ENCODE measurements at places on chromosomes 2 and 18. TPM values are rescaled to one million over a fixed set of nuclear protein-coding genes. Genes with fewer than 3 reads are reported as not detected.

Gene SKOR2
- not detected for total RNA-seq

Gene FAM210A
- 22.0 TPM for total RNA-seq

Gene CD8A
- not detected for total RNA-seq

Gene TEX44
- total RNA-seq = not detected

Gene CLEC4F
- not detected for total RNA-seq

Gene SRBD1
- total RNA-seq = 27.9 TPM

Gene AQP12A
- not detected for total RNA-seq

Gene C2orf15
- not detected for total RNA-seq

Gene IL18R1
- 0.66 TPM for total RNA-seq

Gene TMEM200C
- under 0.01 TPM for total RNA-seq

Gene SEMA4C
- 27.5 TPM for total RNA-seq

Gene LOXL3
- 53.9 TPM for total RNA-seq

Gene ADAM23
- total RNA-seq = 10.6 TPM

Gene FAM124B
- 0.44 TPM for total RNA-seq

Gene MC5R
- not detected for total RNA-seq

Gene MAPK4
- total RNA-seq = not detected

Gene PLGLB1
- 1.5 TPM for total RNA-seq

Gene POTEJ
- total RNA-seq = not detected

Gene HTR2B
- total RNA-seq = 9.8 TPM

Gene PAX8
- total RNA-seq = 1.5 TPM

Gene ACTG2
- total RNA-seq = 4.1 TPM

Gene DQX1
- total RNA-seq = under 0.01 TPM

Gene CYS1
- total RNA-seq = 7.3 TPM

Gene ATP6V1C2
- not detected for total RNA-seq

Gene SLC16A14
- 2.6 TPM for total RNA-seq

Gene BMP10
- total RNA-seq = not detected

Gene CYP27C1
- total RNA-seq = under 0.01 TPM

Gene NDC80
- total RNA-seq = 1.7 TPM

Gene CEBPZOS
- total RNA-seq = 21.8 TPM

Gene HOXD9
- 0.17 TPM for total RNA-seq

Gene PLB1
- total RNA-seq = 2.0 TPM

Gene TBR1
- not detected for total RNA-seq

Gene SOWAHC
- 8.6 TPM for total RNA-seq

Gene SERPINB13
- total RNA-seq = not detected

Gene NAT8
- not detected for total RNA-seq

Gene RAB17
- 0.83 TPM for total RNA-seq

Gene ZNF521
- 42.6 TPM for total RNA-seq

Gene CFAP65
- total RNA-seq = not detected

Gene PRKAG3
- 0.50 TPM for total RNA-seq

Gene CHST9
- not detected for total RNA-seq
